ENCODE measurements at places on chromosomes 11 and 22.

- H3K27ac ChIP-seq: no peak overlapping the region
- H3K36me3 ChIP-seq: no peaks in the 10 kb centered on the region
- no peaks in the 10 kb centered on the region for H3K4me1 ChIP-seq
- H3K4me3 ChIP-seq: no peak overlapping the region
Measured at GRCh38 chr11:2343502-2343901, 33.6 kb upstream of the CD81 start.

DNA sequence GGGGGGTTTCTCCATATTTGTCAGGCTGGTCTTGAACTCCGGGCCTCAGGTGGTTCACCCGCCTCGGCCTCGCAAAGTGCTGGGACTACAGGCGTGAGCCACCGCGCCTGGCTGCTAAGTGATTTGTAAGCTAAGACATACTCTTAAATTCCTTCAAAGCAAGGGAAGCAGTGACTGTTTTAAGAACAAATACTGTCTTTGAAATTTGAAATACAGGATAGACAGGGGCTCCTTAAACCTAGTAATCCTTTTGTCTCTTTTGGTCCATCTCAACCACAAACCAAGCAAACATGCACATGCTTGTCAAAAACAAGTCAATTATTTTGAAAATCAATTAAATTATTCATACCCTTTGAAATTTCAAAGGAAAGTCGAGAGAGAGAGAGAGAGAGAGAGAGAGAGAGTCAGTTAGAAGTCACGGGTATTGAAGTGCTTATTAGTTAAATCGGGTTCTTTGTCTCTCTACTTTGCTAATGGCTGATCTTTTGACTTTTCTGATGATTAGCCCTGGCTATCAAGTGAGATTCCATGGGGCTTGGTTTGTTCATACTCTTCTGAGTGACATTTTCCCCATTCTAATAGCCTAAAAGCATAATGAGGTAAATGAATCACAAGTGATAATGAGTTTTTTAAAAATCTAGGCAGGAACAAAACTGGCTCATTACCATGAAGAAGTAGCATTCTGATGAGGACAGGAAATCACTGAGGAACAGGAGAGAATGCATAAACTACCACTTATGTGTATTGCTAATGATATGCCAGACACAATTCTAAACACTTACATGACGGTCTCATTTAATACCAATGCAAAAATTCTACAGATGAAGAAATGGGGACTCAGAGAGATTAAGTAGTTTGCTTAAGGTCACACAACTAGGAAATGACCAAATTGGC is 48.0 kb downstream of the MCHR1 start:
- H3K4me1 ChIP-seq: no peaks in the 10 kb centered on the region
- DNase-seq: no peak
- H3K4me3 ChIP-seq: no peak overlapping the region

DNA sequence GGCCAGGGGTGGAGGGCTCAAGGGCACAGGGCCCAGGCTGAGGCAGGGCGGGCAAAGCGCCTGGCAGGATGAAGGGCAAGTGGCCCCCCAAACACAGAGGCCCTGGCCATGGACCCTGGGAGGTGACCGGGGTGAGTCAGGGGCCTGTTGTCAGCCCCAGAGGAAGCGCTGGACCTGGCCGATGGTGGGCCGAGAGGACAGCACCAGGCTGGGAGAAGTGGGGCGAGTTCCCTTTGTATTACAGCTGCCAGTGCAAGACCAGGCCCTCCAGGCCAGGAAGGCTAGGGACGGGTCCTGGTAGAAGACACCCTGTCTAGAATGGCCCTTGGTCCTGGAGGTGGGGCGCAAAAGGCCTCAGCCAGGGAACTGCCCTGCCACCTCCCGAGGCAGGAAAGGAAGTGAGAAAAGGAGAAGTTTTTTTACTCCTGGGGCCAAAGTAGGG is 12.8 kb downstream of the CXCR5 start:
- no peak for DNase-seq
- no peak overlapping the region for H3K4me3 ChIP-seq
- peaks cover 4% of the 10 kb centered on the region for H3K4me1 ChIP-seq
- no peaks in the 10 kb centered on the region for H3K27me3 ChIP-seq
- H3K27ac ChIP-seq: no peak overlapping the region

DNA sequence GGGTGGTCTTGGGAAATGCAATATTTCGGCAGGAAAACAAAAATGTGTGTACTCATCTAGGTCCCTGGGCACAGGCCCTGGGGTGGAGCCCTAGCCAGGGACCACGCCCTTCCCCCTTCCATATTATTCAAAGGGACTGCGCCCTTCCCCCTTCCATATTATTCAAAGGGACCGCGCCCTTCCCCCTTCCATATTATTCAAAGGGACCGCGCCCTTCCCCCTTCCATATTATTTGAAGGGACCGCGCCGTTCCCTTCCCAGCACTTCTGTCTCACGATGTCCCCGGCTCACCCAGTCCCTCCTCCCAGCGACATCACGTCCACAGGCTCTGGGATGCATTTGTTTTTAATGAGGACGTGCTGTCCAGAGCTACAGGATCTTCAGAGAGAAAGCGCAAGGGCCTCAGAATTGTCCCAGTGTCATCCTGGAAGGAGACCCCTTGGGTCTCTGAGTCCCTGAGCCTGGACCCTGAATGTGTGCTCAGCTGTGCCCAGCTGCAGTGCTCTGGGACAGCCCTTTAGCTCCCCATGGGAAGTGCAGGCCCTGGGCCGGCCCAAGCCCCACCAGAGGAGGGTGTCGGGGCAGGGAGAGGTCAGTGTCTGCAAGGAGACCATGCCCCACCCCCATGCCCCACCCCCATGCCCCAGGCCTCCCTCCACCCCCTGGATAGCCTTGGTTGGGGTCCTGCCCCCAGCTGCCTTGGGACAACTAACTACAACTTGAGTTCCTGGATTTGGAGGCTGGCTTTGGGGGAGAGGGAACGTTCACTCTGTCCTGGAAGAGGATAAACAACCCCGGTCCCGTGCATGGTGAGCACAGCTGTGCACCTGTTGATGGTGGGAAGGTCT is 810.0 kb downstream of the BRD1 start:
- no peaks in the 10 kb centered on the region for H3K27me3 ChIP-seq
- no peak overlapping the region for H3K27ac ChIP-seq
- H3K4me3 ChIP-seq: no peak overlapping the region
- H3K4me1 ChIP-seq: no peaks in the 10 kb centered on the region
- DNase-seq: no peak

DNA sequence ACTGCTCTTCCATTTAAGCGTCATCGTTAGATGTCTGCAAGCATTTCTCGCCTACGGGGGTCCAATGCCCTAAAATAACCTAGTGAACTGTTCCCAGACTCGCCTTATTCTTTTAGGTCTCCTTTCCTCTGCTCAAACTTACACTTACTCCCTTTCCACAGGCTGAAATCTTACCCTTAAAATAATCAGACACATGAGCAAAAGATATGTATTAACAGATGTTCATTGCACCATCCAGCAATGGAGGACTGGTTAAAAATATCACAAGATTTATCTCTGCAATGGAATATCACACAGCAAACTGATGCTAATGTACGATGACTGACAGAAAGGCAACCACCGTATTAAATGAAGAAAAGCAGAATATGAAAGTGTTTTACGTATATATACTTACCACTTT is 1.6 kb upstream of the CSTF3 start:
- H3K36me3 ChIP-seq: no peaks in the 10 kb centered on the region
- H3K27ac ChIP-seq: peak overlapping the region; percentile 54
- H3K4me3 ChIP-seq: no peak overlapping the region

DNA sequence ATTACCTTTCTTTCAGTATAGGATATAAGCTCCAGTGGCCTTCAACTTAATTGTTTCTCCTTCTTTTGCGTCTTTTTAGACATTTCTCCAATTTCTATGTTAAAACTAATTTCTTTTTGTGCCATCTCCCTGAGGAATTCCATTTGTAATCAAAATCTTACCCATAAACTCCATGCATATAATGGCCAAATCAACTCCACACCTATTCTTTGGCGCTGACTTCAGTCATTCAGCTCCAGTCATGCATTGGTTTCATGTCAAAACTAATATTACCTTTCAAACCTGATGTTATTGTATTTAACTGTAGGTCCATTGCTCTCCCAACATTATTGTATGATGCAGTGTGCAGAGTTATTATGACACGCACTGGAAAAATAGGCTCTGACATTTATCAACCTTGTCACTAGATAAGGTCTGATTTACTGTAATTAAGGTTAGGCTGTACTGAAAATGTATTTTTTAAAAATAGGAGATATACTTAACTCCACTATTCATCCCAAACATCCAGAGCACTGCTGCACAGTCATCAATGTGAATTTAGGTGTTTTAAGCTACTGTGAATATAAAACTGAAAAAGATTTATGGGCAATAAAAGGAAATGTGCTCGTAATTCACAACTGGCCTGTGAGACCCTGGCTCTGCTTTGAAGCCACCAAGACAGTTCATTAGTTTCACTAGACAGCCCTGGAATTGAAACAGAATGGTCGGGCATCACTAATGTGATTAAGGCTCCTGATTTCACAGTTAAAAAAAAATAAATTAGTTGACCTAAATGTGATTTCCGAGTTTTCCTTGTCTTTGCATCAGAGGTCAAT is 180.6 kb upstream of the GRIA4 start:
- no peak overlapping the region for H3K4me3 ChIP-seq

DNA sequence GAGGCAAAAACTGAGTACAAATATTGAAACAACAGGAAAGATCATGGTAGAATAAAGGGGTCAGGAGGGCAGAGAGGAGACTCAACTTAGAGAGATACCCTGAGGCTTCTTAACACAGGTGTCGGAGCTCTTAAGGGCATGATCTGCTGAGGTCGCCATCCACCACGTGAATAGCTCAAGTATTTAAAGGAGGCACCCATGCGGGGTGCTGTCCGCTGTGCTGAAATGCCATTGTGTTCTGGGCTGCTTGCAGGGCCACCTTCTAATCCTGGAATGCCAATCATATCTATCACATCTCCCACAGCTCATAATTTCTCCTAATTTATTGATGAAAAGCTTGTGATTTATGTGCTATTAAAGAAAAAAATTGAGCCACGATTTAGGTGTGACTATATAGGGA is 90.2 kb downstream of the SEZ6L start:
- no peaks in the 10 kb centered on the region for H3K36me3 ChIP-seq
- H3K27me3 ChIP-seq: no peaks in the 10 kb centered on the region
- no peak for DNase-seq
- H3K4me1 ChIP-seq: no peaks in the 10 kb centered on the region
- no peak overlapping the region for H3K4me3 ChIP-seq

DNA sequence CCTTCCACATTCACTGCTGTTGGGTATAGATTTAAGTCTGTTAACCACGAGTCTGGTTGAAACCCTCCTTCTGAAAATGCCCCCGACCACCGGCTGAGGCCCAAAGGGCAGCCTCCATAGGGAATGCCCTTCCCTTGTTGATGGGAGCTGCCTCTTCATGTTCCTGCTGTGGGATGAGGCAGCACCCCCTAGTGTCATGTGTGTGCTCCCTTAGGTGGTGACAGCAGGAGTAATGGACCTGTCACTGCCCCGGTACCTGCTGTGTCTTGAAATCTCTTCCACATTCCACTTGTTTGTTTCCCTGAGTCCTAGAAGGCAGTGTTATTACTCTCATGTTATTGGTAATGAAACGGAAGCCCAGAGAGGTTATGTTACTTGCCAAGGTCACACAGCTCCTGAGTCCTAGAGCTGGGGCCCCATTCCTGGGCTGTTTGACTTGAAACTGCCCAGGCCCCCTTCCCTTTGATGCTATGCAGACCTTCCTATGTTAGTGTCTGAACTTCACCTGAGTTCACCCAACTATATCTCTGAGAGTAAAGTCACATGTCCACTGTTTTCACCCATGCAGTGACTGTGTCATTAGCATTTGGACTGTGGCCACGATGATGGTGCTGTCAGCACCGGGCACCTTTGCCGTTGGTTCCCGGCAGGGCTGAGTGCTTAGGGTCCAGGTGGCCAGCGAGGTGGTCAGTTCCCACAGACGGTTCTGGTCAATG is 234.3 kb downstream of the TBC1D22A start:
- H3K4me3 ChIP-seq: no peak overlapping the region
- no peak for DNase-seq
- no peak overlapping the region for H3K27ac ChIP-seq

DNA sequence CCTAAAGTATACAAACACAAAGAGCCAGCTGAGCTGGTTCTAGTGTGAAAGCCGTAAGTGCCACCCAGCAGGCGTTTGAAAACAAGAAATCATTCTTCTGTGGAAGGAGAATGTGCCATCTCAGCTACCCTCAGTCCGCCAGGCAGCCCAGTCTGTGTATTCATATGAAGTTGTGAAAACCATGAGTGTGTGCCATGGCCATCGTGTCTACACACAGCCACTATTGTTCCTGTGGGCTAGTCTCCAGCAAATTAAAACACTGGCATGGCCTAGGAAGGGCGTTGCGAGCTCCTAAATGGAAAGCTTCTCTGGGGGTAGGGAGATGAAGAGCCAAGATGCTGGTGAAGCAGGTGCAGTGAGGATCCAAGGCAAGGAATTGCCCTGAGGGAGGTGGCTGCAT is 51.5 kb upstream of the HORMAD2 start:
- no peaks in the 10 kb centered on the region for H3K36me3 ChIP-seq
- no peak overlapping the region for H3K4me3 ChIP-seq
- no peaks in the 10 kb centered on the region for H3K27me3 ChIP-seq
- H3K27ac ChIP-seq: no peak overlapping the region

DNA sequence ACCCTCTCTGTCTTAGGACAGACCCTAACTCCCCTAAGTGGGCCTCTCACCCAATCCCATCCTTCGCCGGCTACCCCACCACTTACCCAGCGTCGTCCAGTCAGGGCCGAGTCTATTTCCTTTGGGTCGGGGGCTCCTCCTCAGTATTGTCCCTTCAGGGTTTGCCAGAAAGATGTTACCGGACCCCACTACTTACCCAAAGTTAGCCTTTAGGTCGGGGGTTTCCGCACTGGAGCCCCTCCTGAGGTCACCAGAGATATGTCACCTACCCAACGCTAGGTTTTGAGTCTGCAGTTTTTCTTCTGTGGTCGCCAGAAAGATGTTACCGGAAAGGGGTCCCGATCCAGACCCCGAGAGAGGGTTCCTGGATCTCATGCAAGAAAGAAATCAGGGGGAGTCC is 17.9 kb upstream of the B4GALNT4 start:
- no peaks in the 10 kb centered on the region for H3K27me3 ChIP-seq
- H3K4me1 ChIP-seq: peaks cover 24% of the 10 kb centered on the region
- H3K27ac ChIP-seq: no peak overlapping the region
- no peak overlapping the region for H3K4me3 ChIP-seq

GRCh38 chr22:35835998-35836691 is 118.5 kb downstream of the APOL5 start:
- peak overlapping the region; percentile 27 for H3K4me3 ChIP-seq
- H3K27ac ChIP-seq: peak overlapping the region; percentile 86
- no peaks in the 10 kb centered on the region for H3K36me3 ChIP-seq
- H3K27me3 ChIP-seq: no peaks in the 10 kb centered on the region
- peaks cover 75% of the 10 kb centered on the region for H3K4me1 ChIP-seq

GRCh38 chr22:38262051-38262795 is 10.6 kb downstream of the TMEM184B start:
- DNase-seq: no peak
- H3K36me3 ChIP-seq: no peaks in the 10 kb centered on the region
- H3K27ac ChIP-seq: peak overlapping the region; percentile 76
- peaks cover 73% of the 10 kb centered on the region for H3K4me1 ChIP-seq
- no peaks in the 10 kb centered on the region for H3K27me3 ChIP-seq

GRCh38 chr11:44621140-44621681 is 55.7 kb downstream of the CD82 start:
- H3K27ac ChIP-seq: no peak overlapping the region
- H3K36me3 ChIP-seq: no peaks in the 10 kb centered on the region
